GM12878 (cell line): ENCODE measurements at places on chromosomes 5 and 9. TPM values are rescaled to one million over a fixed set of nuclear protein-coding genes. Genes with fewer than 3 reads are reported as not detected.

INSL6 gene
- total RNA-seq = not detected in 2 replicates

CNOT8 gene
- 37.5 and 42.4 TPM in 2 replicates for total RNA-seq

TMEM174 gene
- not detected in 2 replicates for total RNA-seq

FOXD1 gene
- total RNA-seq = not detected in 2 replicates

WDR5 gene
- 43.7 and 43.9 TPM in 2 replicates for total RNA-seq

CDKN2B-AS1 gene
- total RNA-seq = 0.98 and 1.3 TPM in 2 replicates

- H3K4me1 ChIP-seq = peaks cover 31% of the 10 kb centered on the region
- no peaks in the 10 kb centered on the region for H3K36me3 ChIP-seq
- no peaks in the 10 kb centered on the region for H3K27me3 ChIP-seq
- no peak for DNase-seq
Observed at GRCh38 chr5:124052201-124052600, 540.2 kb downstream of the CSNK1G3 start.

- no peak overlapping the region; the same call in 1 of the 2 replicates for H3K4me3 ChIP-seq
- no peaks in the 10 kb centered on the region for H3K27me3 ChIP-seq
- peak; percentile 57 for DNase-seq
- peaks cover 4% of the 10 kb centered on the region; the same call in 1 of the 2 replicates for H3K36me3 ChIP-seq
- peaks cover 30% of the 10 kb centered on the region for H3K4me1 ChIP-seq
Observed at GRCh38 chr9:125529589-125530515, 177.2 kb downstream of the MAPKAP1 start.

- no peak for DNase-seq
- H3K4me3 ChIP-seq = no peak overlapping the region
- no peak overlapping the region for H3K27ac ChIP-seq
- H3K4me1 ChIP-seq = no peaks in the 10 kb centered on the region
Observed at GRCh38 chr5:104178066-104178465, 615.5 kb upstream of the NUDT12 start.

GRCh38 chr5:180526269-180526668, 32.1 kb downstream of the CNOT6 start:
- no peak overlapping the region for H3K27ac ChIP-seq
- DNase-seq = no peak
- H3K36me3 ChIP-seq = no peaks in the 10 kb centered on the region; the same call in 1 of the 2 replicates

DNA sequence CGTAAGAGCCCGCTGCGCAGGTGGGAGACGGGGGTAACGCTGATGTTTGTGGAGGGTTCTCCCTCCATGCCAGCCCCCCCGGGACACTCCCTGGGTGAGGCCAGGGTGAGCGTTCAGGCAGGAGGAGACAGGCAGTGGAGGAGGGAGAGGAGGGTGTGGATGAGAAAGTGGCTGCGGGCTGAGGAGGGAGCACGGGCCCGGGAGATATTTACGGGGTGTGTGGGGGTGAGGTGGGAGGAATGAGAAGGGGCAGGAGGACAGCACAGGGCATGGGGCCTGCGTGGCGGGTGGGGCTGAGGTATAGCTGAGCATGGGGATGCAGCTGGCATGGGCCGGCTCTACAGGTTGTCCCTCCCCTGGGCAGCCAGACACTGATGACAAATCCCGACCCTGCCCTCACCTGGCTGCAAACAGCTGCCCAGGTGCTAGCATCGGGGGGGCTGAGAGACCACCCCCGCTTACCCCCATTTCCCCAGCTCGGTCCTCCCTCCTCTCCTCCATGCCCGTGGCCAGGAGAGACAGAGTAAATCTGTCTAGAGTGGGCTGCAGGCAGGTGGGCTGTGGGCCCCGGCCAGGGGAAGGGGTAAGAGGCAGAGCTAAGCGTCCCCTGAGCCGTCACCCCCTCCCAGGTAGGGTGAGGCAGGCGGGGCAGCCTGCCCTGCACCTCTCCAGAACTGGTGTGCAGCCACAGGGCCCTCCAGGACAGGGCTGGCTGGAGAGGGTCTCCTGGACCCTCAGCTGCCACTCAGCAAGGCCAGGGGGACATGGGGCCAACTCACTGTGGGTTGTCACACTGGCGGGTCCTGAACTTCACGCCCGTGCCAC, 79.2 kb downstream of the ZNF354C start:
- DNase-seq = no peak
- no peaks in the 10 kb centered on the region for H3K27me3 ChIP-seq
- no peaks in the 10 kb centered on the region for H3K4me1 ChIP-seq

DNA sequence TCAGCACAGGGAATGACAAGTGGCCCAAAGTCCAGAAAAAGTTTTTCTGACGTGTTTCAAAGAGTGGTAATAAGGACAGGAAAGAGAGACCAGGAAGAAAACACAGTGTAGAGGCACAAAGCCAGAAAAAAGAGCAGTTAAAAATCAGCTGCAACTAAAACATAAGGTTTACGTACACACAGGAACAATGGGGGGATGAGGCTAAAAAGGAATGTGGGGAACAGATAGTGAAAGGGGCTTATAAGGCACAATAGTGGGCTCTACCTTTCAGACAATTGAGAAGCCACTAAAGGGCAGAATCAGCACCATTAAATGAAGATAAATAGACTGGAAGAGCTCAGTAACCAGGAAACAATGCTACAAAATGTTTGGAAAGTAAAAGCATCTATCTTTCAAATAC, 5.5 kb downstream of the ELP1 start:
- H3K36me3 ChIP-seq = peaks cover 5% of the 10 kb centered on the region
- H3K4me3 ChIP-seq = no peak overlapping the region
- no peak overlapping the region for H3K27ac ChIP-seq
- H3K4me1 ChIP-seq = no peaks in the 10 kb centered on the region
- H3K27me3 ChIP-seq = no peaks in the 10 kb centered on the region

DNA sequence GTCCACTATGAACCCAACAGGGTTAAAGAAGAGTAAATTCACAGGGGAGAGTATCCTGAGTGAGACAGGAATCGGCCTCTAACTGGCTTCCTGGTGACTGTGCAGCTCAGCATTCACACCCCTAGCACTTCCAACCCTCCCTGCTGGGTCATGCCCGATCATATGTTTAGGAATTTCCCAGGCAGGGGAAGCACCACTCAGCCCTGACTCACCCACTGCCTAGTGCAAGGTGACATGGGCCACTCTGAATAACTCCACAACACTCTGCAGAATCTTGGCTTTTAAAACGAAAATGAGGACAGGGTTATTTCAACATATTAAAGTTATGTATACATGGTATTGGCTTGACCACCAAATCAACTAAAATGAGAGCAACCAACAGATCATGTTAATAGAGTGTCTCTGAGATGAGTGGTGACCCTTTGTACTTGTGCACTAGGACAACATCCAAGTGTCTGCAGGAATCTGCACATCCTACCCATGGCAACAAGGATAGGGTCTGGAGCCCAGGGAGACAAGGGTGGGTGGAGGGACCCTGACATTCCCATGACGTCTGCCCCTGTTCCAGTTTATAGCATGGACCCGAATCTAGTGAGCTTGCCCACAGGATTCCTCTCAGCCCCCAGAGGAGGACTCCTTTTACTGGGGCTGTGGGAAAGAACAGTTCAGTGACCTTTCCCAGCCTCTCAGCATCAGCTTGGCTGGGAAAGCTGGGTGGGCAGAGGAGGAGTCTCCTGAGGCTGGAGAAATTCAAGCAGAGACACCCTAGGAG, 485.8 kb downstream of the SEMA5A start:
- H3K4me3 ChIP-seq = no peak overlapping the region
- DNase-seq = no peak
- H3K27me3 ChIP-seq = no peaks in the 10 kb centered on the region
- no peaks in the 10 kb centered on the region for H3K36me3 ChIP-seq
- H3K4me1 ChIP-seq = peaks cover 7% of the 10 kb centered on the region
- H3K27ac ChIP-seq = no peak overlapping the region

GRCh38 chr5:373710-374602, 52.4 kb downstream of the AHRR start:
- peak overlapping the region; percentile 98 for H3K27ac ChIP-seq
- no peaks in the 10 kb centered on the region for H3K27me3 ChIP-seq
- no peak for DNase-seq
- peak overlapping the region; percentile 65 for H3K4me3 ChIP-seq
- H3K36me3 ChIP-seq = peaks cover 19% of the 10 kb centered on the region
- H3K4me1 ChIP-seq = peaks cover 80% of the 10 kb centered on the region

DNA sequence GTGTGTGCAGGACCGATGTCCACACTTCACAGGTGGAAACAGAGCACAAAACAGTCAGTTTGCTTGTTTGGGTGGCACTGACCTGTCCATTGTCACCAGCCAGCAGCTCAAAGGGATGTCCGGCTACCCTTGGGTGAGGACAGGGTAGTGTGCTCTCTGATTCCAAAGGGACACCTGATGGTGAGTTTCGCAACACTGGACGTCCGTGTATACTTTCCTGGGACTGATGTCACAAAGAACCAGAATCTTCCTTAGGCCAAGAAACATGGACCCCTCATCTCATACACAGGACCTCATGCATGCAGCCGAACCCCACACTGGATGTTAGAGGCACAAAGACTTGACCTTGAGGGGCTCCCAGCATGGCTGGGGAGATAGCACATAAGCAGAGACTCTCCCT, 22.2 kb upstream of the CPLX2 start:
- no peak for DNase-seq
- H3K36me3 ChIP-seq = no peaks in the 10 kb centered on the region

- H3K4me1 ChIP-seq = no peaks in the 10 kb centered on the region
- peaks cover 16% of the 10 kb centered on the region; the same call in 1 of the 2 replicates for H3K36me3 ChIP-seq
- no peaks in the 10 kb centered on the region for H3K27me3 ChIP-seq
Observed at GRCh38 chr5:77425998-77426659, 66.0 kb downstream of the WDR41 start.

DNA sequence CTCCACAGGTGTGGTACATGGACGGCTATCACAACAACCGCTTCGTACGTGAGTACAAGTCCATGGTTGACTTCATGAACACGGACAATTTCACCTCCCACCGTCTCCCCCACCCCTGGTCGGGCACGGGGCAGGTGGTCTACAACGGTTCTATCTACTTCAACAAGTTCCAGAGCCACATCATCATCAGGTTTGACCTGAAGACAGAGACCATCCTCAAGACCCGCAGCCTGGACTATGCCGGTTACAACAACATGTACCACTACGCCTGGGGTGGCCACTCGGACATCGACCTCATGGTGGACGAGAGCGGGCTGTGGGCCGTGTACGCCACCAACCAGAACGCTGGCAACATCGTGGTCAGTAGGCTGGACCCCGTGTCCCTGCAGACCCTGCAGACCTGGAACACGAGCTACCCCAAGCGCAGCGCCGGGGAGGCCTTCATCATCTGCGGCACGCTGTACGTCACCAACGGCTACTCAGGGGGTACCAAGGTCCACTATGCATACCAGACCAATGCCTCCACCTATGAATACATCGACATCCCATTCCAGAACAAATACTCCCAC, 32.1 kb downstream of the OLFM1 start:
- no peak overlapping the region for H3K4me3 ChIP-seq
- no peak overlapping the region for H3K27ac ChIP-seq
- no peaks in the 10 kb centered on the region for H3K4me1 ChIP-seq
- no peaks in the 10 kb centered on the region for H3K36me3 ChIP-seq

DNA sequence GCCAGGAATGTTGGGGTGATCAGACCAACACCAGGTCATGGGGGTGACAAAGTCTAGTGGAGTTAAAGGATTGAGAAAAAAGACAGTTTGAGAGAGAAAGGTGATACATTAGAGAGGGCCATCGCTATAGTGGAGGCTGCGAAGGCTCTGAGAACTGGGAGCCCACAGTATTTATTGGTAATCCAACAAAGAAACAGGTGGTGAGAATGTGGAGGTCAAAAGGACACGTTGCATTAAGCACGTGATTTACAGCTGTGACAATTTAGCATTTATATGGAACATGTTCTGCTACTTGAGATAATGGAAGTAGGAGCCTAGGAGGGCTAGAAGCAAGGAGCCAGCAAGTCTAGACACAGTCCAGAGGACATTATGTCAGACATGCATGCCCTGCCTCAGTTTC, 2086.5 kb upstream of the C9orf72 start:
- no peak for DNase-seq
- H3K27me3 ChIP-seq = no peaks in the 10 kb centered on the region
- no peaks in the 10 kb centered on the region for H3K4me1 ChIP-seq
- no peak overlapping the region for H3K27ac ChIP-seq
- no peaks in the 10 kb centered on the region for H3K36me3 ChIP-seq

DNA sequence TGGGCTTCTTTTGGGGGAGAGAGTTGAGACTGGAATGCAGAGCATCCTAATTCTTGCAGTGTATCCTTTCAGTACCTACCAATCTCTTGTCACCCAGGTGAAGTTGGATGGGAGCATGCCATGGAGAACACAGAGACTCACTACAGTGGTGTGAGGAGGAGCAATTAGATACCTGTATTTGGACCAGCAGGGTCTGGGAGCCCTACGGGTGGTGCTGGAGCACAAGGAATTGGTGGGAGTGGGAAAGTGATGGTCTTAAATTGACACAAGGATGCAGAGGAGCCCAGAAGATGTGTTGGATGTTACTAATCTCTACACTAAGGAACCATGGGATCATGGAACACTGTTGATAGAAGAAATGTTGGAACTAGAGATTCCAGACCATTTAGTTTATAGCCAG, 212.7 kb downstream of the CHSY3 start:
- no peak overlapping the region for H3K4me3 ChIP-seq
- no peak for DNase-seq
- peaks cover 3% of the 10 kb centered on the region; the same call in 1 of the 2 replicates for H3K4me1 ChIP-seq
- H3K36me3 ChIP-seq = no peaks in the 10 kb centered on the region

- no peaks in the 10 kb centered on the region for H3K4me1 ChIP-seq
- H3K27me3 ChIP-seq = no peaks in the 10 kb centered on the region
- H3K4me3 ChIP-seq = no peak overlapping the region
- no peak for DNase-seq
Observed at GRCh38 chr9:129945314-129945713, 97.7 kb downstream of the FNBP1 start.

GRCh38 chr5:40962207-40962955, 53.1 kb downstream of the C7 start:
- DNase-seq = no peak
- no peak overlapping the region for H3K4me3 ChIP-seq
- no peak overlapping the region for H3K27ac ChIP-seq
- no peaks in the 10 kb centered on the region for H3K36me3 ChIP-seq
- no peaks in the 10 kb centered on the region for H3K4me1 ChIP-seq

- no peaks in the 10 kb centered on the region for H3K36me3 ChIP-seq
- no peak overlapping the region for H3K27ac ChIP-seq
- no peaks in the 10 kb centered on the region for H3K4me1 ChIP-seq
- no peak overlapping the region for H3K4me3 ChIP-seq
- no peak for DNase-seq
Observed at GRCh38 chr9:109715344-109715743, 64.7 kb upstream of the PALM2AKAP2 start.
